Type B pancreatic cell (in vitro differentiated cells): ENCODE measurements at places on chromosomes 2 and 18.

DNA sequence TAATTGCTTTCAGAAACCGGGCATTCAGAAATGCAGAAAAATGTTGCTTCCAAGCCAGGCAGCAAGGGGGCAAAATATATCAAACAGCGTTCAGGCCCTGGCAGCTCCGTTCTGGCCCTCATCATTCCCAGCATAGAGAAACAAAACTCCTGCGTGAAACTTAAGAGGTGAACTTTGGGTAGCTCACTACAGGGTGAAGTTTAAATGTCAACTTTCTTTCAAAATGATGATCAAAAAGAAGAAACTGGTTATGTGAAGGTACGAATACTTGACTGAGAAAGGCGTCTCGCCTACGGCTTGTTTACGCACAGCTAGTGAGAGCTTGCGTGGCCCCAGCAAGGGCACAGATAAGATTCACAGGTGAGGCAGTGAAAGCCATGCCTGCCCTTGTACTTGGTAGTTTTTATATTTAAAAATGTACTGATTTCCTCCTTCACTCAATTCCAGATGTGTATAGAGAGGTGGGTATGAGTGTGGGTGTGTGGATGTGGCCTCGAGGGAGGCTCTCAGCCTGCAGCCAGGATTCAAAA lies 127.5 kb downstream of the NFATC1 start:
- no peak for DNase-seq

- DNase-seq = no peak
These were observed 684.7 kb downstream of the EPHA4 start for GRCh38 chr2:220887271-220887870.

GRCh38 chr2:79041032-79041448 lies 15.5 kb downstream of the REG3G start:
- no peak for DNase-seq

DNA sequence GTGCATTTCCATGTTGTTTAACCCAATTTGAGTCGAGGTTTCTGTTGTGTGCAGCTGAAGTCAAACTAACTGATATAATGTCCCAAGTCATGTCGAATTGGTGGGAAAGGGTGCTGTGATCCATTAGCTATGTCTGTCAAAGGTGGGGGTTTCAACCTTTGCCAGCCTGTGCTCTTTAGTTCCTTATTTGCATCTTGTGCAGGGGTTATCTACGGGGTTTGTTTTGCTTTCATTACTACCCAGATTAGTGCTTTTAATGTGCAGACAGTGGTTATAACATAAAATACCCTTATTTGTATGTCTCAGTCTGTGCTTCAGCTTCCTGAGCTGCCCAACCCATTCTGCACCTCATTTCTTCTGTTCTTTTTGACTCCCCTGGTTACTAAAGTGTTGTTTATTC lies 271.9 kb upstream of the CXCR4 start:
- DNase-seq = no peak
